ENCODE measurements at places on chromosomes 1 and 21.

- no peak for DNase-seq
These were observed 1017.0 kb downstream of the MRPL39 start for GRCh38 chr21:24590261-24590660.

GRCh38 chr1:229464672-229465071 is 30.8 kb upstream of the ACTA1 start:
- no peak for DNase-seq

GRCh38 chr1:194067772-194068171 is 881.4 kb upstream of the B3GALT2 start:
- DNase-seq = no peak

DNA sequence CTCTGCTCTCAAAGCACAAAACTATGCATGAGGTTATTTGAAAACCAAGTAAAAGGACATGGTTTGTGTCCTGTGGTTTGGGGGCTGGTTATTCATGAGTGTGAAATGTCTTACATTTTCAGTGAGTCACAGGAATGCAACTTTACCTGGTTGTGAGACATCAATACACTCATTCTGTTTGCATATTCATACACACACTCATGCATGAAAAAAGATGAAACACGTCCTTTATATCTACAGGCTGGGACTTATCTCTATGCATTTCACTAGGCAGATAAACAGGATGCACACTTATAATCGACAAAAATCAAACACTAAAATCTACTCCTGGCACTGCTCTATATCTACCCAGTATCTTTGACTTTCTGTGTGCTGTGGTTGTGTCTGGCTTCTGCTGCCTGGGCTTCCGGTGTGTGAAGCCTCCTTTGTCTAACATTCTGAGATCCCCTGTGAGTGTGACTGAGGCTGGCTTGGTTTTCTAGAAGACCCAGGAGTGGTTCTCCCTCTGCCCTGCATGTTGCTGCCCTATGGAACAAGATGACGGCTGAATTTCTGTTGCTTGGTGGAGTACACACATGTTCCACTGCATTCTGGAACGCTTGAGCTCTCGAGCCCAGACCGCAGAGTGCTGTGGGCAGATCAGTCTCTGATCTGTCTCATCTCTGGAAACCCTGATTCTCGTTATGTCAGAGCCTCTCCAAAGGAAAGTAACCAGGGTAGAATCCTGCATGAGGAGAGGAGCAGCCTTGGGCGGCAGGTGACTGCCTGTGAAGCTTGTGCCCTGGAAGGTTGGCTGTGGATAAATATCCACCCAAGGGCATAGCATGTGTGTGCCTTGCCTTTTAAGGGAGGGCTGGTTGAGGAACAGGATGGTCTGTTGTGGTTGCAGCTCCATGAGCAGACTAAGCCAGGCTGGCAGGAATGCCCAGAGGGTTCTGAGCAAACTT is 19.7 kb upstream of the FASLG start:
- DNase-seq = no peak

DNA sequence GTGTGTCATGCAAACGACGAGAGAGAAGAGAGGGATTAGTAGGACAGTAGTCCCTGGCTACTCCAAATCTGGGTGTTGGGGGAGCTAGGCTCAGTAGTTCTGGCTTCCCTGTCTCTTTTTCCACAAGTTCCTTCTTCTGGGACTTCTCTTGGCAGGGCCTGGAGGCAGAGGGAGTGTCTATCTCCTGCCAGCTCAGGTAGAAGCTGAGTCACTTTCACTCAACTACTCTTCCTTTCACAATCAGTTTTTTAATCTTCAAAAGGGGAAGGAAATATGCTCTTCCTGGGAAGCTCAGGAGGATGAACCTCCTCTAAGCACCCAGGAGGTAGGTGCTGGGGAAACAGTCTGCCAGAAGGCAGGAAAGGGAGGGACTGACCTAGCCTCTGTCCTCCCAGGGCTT is 35.2 kb upstream of the MAGOH start:
- DNase-seq = no peak

DNA sequence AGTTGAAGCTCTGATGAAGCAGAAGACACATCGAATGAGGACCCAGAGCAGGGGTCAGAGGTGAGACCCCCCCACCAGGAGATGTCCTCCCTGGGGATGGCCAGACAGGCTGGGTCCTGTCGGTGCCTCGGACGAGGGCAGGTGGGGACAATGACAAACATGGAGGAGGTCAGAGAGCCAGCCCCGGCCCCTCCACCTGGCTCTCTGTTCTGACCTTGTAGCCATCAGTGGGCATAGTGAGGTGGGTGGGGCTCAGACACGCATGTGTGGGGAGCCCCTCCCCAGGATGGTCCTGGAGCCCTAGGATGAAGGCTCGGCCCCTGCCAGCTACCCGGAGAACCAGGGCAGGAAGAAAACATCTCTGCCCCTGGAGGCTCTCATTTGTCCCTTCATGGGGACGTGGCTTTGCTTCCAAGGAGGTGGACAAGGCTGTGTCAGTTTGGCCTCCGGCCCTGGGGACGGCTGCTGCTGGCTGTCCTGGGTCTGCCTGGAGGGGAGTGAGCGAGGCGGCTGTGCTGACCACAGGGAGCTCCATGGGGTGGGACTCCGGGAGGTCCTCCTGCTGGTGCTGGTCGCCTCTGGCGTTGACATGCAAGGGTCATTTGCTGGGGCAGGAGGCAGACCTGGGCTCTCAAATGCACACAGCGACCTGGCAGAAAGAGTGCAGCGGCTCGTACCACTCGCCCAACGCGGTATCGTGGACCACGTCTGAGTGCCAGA is 2.6 kb downstream of the KRTAP10-6 start:
- no peak for DNase-seq

GRCh38 chr1:53176452-53177208 is 20.0 kb upstream of the CPT2 start:
- no peak for DNase-seq

DNA sequence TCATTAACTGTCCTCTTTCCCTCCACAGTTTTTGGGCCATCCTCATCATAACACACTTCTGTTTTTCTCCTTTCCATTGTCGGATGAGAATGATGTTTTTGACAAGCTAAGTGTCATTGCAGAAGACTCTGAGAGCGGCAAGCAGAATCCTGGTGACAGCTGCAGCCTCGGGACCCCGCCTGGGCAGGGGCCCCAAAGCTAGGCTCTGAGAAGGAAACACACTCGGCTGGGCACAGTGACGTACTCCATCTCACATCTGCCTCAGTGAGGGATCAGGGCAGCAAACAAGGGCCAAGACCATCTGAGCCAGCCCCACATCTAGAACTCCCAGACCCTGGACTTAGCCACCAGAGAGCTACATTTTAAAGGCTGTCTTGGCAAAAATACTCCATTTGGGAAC is 28.6 kb upstream of the IFNAR1 start:
- DNase-seq = peak; percentile 84
